Activated T-cell treated with anti-CD3 and anti-CD28 coated beads, Interleukin-2, amount 50 U/mL, for 72 hours (primary cell): ENCODE measurements at places on chromosomes 5 and 9. TPM values are rescaled to one million over a fixed set of nuclear protein-coding genes. Genes with fewer than 3 reads are reported as not detected.

- H3K4me1 ChIP-seq, result no peaks in the 10 kb centered on the region
- H3K27ac ChIP-seq, result no peak overlapping the region
- DNase-seq, result no peak
- no peaks in the 10 kb centered on the region for H3K27me3 ChIP-seq
- H3K4me3 ChIP-seq, result no peak overlapping the region
These were observed 476.8 kb upstream of the C9orf72 start for GRCh38 chr9:28050046-28050445.

DNA sequence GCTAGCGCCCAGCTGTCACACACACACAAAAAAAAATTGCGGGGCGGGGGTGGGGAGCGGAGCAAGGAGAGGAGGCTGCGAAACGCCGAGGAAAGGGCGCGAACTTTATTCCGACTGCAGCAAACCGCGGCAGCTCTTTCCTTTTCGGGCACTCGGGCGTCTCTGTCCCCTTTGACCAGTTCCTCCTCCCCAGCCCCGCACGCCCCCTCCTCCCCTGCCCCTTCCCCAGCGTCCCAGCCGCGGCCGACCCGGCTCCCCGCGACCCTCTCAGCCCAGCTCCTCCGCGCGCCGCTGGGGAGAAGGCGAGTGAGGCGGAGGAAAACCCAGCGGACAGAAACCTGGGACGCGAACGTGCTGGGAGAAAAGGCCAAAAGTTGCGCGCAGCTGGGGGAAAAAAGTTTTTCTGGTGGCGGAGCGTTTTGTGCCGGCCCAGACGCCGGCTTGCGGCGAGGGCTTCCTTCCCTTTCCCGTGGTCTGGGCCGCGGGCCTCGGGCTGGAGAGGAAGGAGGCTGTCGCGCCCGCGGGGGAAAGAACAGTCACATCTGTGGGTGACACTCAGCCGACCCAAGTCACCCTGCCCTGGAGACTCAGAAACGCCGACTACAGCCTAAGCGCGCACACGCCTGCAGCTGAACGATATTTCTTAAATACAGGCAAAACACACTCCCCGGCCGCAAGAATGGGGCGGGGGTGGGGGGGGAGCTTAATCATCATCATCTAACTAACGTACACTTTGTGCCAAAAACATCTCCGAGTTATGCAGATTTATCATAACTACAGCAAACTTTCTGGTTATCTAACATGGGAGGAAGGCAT lies 1.1 kb upstream of the BNC2 start:
- H3K4me1 ChIP-seq, result no peaks in the 10 kb centered on the region
- peaks cover 17% of the 10 kb centered on the region for H3K27me3 ChIP-seq
- DNase-seq, result peak; percentile 9
- H3K36me3 ChIP-seq, result peaks cover 2% of the 10 kb centered on the region

DNA sequence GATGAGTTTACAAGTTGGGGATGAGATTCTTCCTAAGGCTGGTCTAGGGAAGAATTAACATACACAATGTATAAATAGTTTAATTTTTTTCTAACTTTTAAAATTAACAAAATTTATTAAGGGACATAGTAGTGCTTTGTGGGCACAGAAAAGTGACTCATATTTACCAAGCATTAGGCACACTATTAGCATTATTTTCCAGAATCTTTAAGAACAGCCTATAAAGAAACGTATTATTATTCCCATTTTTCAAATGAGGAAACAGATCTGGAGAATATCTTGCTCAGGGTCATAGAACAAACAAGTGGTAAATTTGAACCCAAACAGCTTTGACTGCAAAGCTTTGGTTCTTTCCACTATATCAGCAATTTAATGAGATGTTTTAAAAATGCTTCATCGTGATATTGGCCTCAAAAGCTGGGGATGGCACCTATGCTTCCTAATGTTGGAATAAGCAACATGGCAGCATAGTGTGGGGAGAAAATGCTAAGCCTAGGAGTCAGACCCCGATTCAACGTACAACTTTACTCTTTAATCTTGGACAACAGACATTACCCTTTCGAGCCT lies 55.9 kb downstream of the ABCA1 start:
- DNase-seq, result no peak
- no peak overlapping the region for H3K27ac ChIP-seq
- no peaks in the 10 kb centered on the region for H3K27me3 ChIP-seq
- peaks cover 7% of the 10 kb centered on the region for H3K4me1 ChIP-seq
- H3K4me3 ChIP-seq, result no peak overlapping the region

GRCh38 chr9:3756071-3756470 lies 230.3 kb upstream of the RFX3 start:
- no peak overlapping the region for H3K4me3 ChIP-seq
- H3K27ac ChIP-seq, result no peak overlapping the region
- H3K4me1 ChIP-seq, result peaks cover 11% of the 10 kb centered on the region
- peaks cover 6% of the 10 kb centered on the region for H3K27me3 ChIP-seq
- no peaks in the 10 kb centered on the region for H3K36me3 ChIP-seq
- DNase-seq, result no peak

DNA sequence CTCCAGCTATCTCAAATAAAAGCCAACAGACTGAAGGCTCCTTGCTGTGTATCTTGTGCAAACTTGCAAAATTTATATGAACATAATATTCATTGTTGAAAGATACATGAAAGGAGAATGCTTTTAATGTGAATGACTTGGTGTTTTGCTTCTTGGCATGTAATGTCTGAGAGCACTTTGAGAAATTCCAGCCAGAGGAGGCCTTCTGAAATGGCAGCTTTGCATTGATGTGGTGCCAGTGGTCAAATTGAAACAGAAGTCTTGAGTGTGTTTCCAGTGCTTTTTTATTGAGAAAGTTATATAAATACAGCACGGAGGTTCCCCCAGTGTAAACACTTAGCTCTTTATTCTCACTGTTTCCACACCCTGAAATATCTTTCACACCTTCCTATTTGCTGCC lies 182.1 kb downstream of the ADCY2 start:
- no peaks in the 10 kb centered on the region for H3K36me3 ChIP-seq
- no peaks in the 10 kb centered on the region for H3K4me1 ChIP-seq
- no peak for DNase-seq
- H3K4me3 ChIP-seq, result no peak overlapping the region
- peaks cover 6% of the 10 kb centered on the region for H3K27me3 ChIP-seq

GRCh38 chr5:138651058-138651766 lies 76.0 kb upstream of the HSPA9 start:
- DNase-seq, result no peak
- H3K36me3 ChIP-seq, result peaks cover 3% of the 10 kb centered on the region
- H3K4me1 ChIP-seq, result peaks cover 24% of the 10 kb centered on the region
- no peak overlapping the region for H3K27ac ChIP-seq
- H3K27me3 ChIP-seq, result peaks cover 99% of the 10 kb centered on the region

DNA sequence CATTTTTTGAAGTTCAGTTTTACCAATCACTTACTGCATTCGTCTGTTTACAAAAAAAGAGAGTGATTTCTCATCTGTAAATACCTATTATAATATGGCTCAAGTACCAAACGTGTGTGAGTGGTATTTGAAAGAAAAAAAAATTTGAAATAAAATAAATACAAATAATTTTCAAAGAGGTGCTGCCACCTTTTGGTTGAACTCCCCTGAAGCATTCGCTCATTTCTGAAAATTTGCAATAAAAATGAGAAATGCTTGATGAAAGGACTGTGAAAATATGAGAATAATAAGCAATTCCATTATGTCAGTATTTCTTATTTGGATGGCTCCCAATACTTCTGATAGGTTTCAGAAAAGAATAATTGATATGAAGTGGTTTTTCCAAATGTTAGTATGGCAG lies 409.9 kb downstream of the CTNND2 start:
- no peaks in the 10 kb centered on the region for H3K27me3 ChIP-seq
- H3K4me1 ChIP-seq, result no peaks in the 10 kb centered on the region
- H3K27ac ChIP-seq, result no peak overlapping the region
- H3K4me3 ChIP-seq, result no peak overlapping the region
- DNase-seq, result no peak
- H3K36me3 ChIP-seq, result no peaks in the 10 kb centered on the region

- H3K36me3 ChIP-seq, result peaks cover 6% of the 10 kb centered on the region
- H3K4me3 ChIP-seq, result no peak overlapping the region
- no peak overlapping the region for H3K27ac ChIP-seq
- DNase-seq, result no peak
These were observed 4.8 kb downstream of the HSDL2 start for GRCh38 chr9:112384690-112385089.

DNA sequence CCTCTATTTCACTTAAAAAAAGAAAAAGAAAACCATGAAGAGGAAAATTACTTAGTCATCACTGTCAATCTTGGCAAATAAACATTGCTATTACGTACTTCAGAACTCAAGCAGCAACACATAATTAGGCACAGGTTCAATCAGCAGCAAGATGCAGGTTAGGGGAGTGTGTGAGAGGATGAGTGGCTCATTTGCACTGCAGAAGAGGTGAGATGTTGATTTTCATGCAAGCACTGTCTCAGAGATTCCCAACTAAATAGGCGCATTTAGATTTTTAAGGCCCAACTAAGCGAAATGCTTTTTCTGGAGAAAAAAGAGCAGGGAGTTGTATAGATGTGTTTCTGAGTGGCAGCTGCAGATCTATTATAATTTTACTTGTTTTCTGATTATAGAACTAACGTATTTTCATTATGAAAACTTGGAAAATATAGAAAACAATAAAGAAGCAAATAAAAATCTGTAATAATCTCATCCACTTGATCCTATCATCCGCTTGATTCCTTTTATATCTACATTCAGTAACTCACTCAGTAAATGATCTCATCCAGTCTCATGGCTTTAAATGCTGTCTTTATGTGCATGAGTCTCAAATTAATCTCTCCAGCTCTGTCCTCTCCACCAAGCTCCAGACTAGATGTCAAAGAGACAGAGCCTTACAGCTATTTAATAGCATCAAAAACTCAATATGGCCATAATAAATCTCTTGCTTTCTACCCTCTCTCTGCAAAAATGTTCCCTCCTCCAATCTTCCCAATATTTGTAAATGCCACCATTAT lies 162.5 kb downstream of the ZNF462 start:
- H3K4me1 ChIP-seq, result peaks cover 15% of the 10 kb centered on the region
- no peaks in the 10 kb centered on the region for H3K36me3 ChIP-seq
- DNase-seq, result no peak

SNCB gene
- total RNA-seq, result not detected

IFNA21 gene
- not detected for total RNA-seq

SPINK4 gene
- not detected for total RNA-seq

KCNIP1 gene
- total RNA-seq, result not detected

MYMK gene
- not detected for total RNA-seq

SOHLH1 gene
- total RNA-seq, result not detected

CCDC187 gene
- total RNA-seq, result not detected
